ENCODE measurements at places on chromosomes 5 and 9. TPM values are rescaled to one million over a fixed set of nuclear protein-coding genes. Genes with fewer than 3 reads are reported as not detected.

GRCh38 chr5:55868846-55869245, 17.7 kb downstream of the IL31RA start:
- DNase-seq: peak; percentile 14

GRCh38 chr9:91530829-91531228, 107.2 kb upstream of the NFIL3 start:
- no peak for DNase-seq

- no peak for DNase-seq
These were observed 59.1 kb upstream of the FBN2 start for GRCh38 chr5:128597156-128597555.

GRCh38 chr5:173228639-173229381, 6.2 kb downstream of the NKX2-5 start:
- peak; percentile 70 for DNase-seq

DNA sequence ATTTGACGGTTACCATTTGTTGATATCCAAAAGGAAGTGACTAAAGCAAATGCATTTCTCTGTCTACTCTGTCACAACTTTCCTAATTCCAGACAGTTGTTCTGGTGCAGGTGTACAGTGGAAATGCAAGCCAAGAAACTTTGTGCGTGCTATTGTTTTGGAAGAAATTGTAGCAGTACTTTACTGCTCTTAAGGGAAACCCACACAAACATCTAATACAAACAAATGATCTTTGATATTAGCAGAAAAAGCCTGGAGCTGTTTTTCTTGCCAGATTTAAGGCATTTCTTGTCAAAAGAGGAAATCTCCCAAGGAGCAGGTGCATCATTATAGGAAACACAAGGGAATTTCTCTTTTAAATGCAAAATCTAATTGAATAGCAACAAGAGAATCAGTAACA, 2.0 kb downstream of the SNCAIP start:
- peak; percentile 55 for DNase-seq

- DNase-seq: peak; percentile 17
These were observed 63.1 kb downstream of the GTF3C4 start for GRCh38 chr9:132733260-132733815.

- peak; percentile 90 for DNase-seq
These were observed 260.3 kb upstream of the ADAMTS16 start for GRCh38 chr5:4879693-4880303.

GRCh38 chr9:89450213-89450612, 47.7 kb downstream of the SEMA4D start:
- no peak for DNase-seq

DNA sequence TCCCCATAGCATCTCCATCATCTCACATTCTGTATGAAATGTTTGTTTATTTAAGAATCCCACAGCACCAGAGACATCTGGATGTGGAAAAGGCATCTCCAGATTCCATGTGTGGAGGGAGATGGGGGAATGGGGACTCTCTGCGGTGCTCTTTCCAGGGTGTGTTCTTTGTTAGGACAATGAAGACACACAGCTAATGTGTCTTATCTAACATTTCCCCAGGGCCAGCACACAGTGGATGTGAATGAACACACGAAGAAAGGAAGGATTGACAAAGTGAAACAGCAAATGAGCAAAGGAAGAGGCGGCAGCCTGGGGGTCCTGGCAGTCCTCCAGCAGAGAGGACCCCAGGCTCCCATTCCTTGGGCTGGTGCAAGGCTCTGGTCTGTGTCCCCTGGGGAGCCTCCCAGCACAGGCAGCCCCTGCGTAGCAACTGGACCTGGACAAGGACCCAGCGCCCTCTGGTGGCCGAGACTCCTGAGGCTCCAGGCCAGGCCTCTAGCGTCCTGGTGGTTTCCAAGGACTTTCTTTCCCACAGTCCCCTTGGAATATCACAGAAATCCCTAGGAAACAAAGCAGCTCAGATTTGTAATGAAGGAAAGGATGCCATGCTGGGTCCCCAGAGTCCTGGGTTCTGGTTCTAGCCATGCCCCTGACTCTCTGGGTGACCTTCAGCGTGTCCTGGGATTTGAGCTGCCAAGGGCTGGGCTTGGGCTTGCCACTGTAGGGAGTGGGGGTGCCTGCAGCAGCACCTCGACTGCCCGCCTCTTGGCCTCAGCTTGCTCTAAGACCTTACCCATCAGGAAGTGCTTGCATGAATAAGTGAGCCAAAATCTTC, 3.5 kb upstream of the PDLIM7 start:
- DNase-seq: peak; percentile 93

DNA sequence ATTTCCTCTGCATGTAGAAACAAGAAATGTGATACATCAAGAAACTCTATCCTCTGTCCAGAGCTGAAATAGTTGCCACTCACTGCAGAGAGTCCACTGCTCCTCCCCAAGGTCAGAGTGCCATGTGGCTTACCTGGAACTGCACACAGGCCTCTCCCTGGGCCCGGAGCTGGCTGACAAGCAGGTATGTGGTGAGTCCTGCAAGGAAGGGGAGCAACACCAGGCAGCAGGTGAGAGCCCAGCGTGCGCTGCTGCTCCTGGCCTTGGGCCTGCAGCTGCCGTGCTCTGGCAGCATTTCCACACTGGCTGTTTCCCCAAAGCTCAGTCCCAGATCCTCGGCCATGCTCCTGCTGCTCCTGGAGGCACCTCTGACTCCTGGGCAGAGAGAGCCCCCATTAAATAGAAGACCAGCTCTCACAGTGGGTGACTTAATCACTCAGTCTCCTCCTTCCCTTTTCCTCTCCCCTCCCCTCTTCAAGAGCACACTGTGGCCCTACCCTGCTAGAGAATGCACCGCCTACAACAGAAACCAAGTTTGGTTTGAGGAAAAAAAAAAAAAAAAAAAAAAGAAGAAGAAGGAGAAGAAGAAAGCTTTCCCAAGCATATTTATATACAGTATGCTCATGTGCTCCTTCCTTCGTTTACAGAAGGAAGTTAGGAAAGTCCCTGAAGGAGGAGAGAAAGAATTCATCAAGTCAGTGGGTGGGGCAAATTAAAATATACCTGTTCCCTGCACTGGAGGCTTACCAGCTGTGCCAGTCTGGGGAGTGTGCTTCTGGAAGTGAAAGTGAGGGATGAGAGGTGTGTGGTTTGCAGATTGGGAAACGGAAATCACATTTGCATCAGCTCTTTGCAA, at the start of gene TNFSF15:
Gene TNFSF15 (minus strand): TSS at position 370 of the 856 bp plus-strand sequence. CDS start 27 bp downstream, at position 343.
- DNase-seq: peak; percentile 61

- no peak for DNase-seq
These were observed 9.6 kb upstream of the NSD1 start for GRCh38 chr5:177123789-177124485.

GRCh38 chr5:35056686-35057085, 8.9 kb upstream of the AGXT2 start:
- no peak for DNase-seq

DNA sequence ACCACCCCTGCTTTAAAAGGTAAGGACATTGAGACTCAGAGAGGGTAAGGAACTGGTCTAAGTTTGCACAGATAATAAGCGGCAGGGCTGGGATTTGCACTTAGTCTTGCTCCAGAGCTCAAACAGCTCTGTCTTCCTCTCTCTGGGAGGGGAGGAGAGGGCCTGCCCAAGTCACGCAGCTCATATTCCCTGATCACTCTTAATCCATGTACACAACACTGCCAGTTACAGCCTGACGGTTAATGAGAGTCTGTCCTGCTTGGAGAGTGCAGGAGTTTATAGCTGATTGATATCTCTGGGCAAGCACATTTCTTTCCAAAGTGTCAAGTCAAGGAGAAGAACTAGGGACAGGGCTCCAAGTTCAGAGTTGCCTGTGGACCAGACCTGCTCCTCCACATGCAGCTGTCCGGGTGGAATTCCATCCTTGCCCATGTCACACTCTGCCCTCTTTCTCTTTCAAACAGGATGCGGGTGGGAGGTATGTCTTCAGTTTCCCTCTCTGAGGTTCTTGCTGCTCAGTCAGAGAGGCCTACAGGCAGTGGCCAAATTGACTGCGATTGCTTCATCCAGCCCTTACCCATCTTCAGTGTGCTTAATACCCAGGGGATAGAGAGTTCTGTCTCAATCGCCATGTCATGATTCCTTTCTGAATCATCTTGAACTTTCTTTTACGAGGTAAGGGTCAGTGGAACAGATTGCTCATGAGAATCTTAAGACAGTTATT, 54.5 kb downstream of the GALNT12 start:
- peak; percentile 59 for DNase-seq

DNA sequence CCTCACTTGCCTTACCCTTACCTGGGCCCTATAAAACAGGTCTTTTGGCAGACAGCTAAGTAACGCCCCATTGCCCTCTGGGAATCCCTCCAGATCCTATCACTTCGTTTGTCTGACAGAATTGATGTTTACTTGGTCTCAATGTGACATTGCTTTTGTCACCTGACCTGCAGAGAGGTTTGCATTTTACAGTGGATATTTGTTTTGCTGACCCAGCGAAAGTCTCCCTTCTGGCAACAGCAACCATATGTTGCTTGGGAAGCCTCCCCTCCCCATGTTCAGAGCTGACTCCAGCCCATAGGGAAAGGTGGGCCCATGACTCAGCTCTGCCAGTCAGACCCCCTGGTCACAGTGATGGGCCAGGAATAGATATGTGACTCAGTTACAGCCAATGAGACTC, 54.0 kb upstream of the LARP1 start:
- no peak for DNase-seq

- DNase-seq: no peak
These were observed 92.4 kb upstream of the NFIL3 start for GRCh38 chr9:91516081-91516480.

- DNase-seq: peak; percentile 55
These were observed 137.2 kb upstream of the FST start for GRCh38 chr5:53343187-53343586.

DNA sequence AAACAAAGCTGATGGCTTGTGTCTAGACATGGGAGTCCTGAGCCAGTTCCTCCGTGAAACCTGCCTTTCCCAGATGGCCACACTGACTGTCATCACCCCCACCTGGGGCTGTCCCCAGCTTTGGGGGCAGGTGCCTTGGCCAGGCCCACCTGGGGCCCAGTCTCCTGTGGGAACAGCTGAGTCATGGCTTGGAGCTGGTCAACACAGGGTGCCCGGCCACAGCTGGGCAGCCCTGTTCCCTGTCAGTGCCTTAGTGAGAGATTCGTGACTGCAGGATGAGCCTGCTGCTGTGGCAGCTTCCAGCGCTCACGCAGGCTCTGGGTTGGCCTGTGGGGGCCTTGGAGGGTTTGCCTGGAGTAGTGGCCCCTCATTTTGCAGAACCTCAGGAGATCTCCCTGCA, 56.5 kb downstream of the COL5A1 start:
- no peak for DNase-seq

DNA sequence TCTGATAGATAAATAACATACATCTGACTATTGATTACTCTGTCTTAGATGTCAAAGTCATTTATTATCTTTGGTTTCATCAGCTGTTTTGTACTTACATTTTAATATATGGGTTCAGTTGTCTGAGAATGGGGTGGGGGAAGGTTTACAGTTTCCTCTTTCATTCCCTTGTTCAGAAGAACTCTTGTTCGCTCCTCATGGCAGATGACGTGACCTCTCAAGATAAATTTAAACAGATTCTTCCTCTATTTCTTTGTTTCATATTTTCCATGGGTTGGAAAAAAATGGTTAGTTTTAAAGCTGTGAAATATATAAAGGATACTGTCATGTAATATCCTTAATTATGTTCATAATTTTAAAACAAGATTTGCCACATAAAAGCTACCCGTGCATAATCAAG, 61.4 kb downstream of the TSSK1B start:
- no peak for DNase-seq

GRCh38 chr9:4984171-4984620, 876 bp upstream of the JAK2 start:
- DNase-seq: peak; percentile 73

DNA sequence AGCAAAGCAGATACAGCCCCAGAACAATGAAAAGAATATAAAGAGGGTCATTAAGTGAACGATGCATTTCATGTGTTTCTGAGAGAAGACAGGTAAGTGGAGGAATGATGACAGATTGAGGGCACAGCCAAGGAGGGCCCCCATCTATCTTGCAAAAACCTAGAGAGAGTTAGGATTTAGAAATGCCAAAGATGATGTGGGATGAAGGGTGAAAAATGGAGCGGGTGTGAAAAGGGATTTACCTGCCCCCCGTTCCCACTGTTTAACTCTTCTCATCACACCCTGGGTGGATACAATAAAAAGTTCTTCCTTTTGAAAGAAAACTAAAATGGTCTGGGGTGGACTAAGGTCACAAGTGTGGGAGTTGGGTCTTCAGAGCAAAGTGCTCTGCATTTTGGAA, 18.5 kb upstream of the PPP2R2B start:
- DNase-seq: no peak

GRCh38 chr9:119289740-119290433, 79.3 kb downstream of the BRINP1 start:
- peak; percentile 81 for DNase-seq

- DNase-seq: no peak
These were observed 106.2 kb upstream of the TUT7 start for GRCh38 chr9:86460216-86461002.

GRCh38 chr5:53479590-53480415, 626 bp upstream of the FST start:
- peak; percentile 77 for DNase-seq

DNA sequence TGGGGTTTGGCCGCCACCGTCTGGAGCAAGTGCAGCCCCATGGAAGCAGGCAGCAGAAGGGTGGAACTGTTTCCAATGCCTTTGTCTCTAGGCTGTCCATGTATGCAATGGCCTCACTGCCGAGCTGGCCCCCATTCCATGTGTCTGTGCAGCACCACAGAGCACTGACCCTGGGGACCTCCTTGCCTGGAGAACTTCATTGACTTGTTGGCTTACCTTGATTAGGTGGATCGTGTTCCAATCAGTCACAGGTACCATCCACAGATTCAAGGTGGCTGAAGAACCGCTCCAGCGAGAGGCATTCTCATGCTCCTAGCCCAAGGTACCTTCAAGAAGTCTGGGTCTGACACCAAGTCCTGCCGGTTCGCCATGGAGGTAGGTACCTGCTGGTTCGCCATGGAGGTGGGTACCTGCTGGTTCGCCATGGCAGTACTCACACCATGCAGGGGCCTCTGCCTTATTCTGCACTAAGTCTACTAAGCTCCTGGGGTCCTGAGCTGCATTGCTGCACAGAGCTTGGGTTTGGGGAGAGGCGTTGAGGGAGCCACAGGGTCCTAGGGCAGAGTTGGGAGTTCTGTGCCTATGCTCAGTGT, 358.3 kb upstream of the IRX1 start:
- DNase-seq: no peak

Gene SET
- total RNA-seq: 307 TPM

Gene FOXD4
- not detected for total RNA-seq

Gene LECT2
- not detected for total RNA-seq

Gene SLIT3
- 21.4 TPM for total RNA-seq

Gene PCDHGB1
- total RNA-seq: 3.7 TPM

Gene CD274
- 4.1 TPM for total RNA-seq

Gene IL9
- not detected for total RNA-seq

Gene GAPT
- total RNA-seq: 4.0 TPM

Gene ERAP2
- total RNA-seq: 5.5 TPM

All from tongue (tissue), 3 donors.